ENCODE measurements at places on chromosomes 5 and 9.
A peak's percentile ranks its signal among the peaks of the same experiment; 100 is the strongest.

DNA sequence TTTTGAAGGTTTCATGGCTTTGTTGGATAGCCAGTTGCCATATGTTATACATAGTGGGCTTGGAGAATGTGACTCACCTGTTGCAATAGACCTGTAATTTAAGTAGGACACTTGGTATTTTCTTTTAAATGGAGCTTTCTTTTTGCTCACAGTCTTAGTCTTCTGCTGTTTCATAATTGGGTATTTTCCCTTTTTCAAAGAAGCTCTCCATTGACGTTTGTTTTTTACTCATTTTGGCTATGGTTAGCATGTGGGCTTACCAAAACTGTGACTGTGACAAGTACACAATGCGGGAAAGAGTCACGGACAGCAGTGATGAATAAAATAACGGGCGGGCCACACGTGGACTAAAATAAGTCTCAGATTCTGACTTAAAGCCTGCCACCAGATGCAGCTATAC is 23.2 kb upstream of the RNF20 start:
- DNase-seq = no peak

DNA sequence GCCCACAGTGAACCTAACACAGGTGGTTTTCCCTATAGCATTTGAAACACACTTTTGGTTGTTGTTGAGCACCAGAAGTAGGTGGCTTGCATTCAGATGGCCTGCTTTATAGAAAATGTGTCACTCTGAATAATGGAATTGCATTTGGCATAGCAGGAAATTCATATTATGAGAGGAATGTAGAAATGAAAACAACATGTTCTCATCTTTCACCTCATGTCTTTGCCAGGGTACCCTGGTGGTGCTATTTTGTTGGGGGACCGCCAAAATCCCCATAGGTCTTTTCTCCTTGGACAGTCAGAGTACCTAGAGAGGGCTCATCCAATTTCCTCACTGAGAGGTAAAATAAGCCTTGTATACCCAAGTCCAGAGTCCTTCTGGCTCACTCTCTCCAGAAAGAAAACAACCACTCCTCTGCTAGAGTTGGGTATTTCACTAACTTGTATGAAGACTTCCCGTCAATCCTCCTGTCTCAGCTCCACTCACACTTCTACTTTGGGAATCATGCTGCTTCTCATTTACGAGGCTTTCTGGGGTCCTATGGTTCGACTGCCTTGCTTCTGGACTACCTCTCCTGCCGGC is 67.4 kb downstream of the MRPS27 start:
- DNase-seq = no peak

DNA sequence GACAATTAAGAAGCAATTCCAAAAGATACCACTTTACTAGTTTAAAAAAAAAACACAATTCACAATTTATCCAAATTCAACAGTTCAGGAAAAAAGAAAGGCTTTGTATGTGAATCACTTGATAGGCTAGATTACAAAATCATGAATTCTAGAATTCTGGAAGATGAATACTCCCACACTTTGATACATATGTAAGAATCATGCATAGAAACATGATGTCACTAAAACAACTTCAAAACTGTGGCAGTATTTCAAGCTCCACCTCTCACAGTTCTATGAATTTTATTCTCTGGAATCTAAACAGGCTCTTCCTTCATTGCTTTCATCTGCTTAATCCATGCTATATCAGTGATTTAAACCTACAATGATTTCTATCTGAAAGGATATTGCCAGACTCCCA is 51.0 kb downstream of the GNAQ start:
- no peak for DNase-seq

- DNase-seq = peak; percentile 92
Measured at GRCh38 chr9:70418822-70419555, 4.5 kb upstream of the KLF9 start.

GRCh38 chr9:22030101-22030598 is 21.0 kb upstream of the CDKN2B start:
- DNase-seq = no peak

DNA sequence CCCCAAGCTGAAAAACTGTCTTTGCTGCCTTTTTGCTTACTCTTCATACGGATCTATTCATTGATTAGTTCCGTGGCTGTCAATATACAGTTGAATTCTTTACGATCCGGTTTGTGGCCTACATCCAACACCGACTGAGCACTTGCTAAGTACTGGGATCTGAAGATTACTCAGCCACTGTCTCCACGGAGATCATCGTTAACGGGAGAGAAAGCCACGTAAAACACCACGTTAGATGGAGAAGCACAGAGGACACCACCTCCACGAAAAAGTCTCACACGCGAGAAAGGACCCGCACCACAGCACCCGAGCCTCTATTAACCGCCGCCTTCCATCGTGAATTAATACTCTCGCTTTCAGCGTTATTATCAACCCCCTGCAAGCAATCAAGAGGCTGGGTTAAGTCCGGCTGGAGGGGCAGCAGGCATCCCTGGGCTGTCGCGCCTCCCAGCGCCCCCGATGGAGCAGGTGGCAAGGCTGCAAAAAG is 650 bp downstream of the ELP1 start:
- no peak for DNase-seq

GRCh38 chr9:92615790-92616189 is 54.1 kb downstream of the IPPK start:
- DNase-seq = no peak

GRCh38 chr5:176716320-176716719 is 69.0 kb downstream of the TSPAN17 start:
- peak; percentile 27 for DNase-seq

DNA sequence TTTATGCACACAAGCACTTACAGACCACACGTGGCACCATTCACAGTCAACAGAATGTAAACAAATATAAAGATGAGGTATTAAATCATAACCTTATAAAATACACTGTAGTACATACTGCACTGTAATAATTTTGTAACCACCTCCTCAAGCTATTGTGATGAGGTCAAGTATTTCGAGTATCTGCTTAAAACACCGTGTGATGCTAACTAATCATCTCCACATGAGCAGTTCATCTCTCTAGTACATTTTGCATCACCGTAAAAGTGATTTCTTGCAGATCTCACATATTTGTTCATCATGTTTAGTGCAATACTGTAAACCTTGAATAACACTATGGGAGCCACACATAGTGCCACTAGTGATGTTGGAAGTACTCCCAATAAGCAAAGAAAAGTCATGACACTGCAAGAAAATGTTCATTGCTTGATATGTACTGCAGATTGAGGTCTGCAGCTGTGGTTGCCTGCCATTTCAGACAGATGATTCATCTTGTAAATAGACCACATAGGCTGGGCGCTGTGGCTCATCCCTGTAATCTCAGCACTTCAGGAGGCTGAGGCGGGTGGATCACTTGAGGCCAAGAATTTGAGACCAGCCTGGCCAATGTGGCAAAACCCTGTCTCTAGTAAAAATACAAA is 44.3 kb downstream of the FOXB2 start:
- no peak for DNase-seq

DNA sequence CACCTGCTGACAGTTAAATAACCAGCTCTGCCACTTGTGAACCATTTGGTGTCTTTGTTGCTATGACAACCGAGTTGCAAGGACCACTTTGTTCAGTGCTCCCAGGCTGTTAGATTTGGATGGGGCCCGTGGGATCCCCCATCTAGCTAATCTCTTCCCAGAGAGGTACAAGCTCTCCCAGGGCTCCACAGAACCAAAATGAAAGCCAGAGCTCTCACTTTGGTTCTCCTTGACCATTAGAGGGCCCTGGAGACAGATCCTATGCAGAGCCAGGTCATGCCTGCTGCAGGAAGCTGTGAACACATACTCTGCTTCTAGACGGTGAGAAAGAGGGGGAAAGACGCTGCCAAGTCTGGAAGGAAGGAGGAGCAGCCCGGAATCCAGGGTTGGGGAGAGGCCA is 224.6 kb downstream of the GABBR2 start:
- DNase-seq = no peak

DNA sequence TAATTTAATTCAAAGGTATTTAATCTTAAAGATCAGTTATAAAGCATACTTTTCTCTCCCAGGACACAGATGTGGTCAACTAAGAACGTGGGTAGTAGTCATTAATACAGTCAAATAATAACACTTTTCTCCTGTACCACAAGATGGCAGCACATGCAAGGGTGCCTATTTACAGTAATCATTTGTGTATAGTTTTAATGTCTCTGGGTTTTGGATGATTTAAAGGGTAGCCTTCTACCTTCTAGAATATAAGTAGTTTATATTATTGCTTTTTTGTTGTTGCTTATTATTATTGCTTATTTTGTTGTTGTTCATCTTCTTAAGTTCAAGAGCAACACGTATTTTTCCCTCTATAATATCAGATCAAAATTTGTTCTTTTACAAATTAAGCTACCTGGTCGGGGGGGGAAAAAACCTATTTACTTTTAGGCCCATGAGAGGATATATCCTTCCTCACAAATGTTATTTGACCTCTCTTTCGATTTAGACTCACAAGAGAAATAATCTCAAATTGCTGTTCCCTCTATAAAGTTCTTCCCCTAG is 59.6 kb upstream of the SLC27A6 start:
- no peak for DNase-seq

- DNase-seq = no peak
Measured at GRCh38 chr5:112784726-112785125, 47.0 kb downstream of the APC start.

GRCh38 chr5:168656633-168657032 is 77.5 kb upstream of the PANK3 start:
- no peak for DNase-seq

DNA sequence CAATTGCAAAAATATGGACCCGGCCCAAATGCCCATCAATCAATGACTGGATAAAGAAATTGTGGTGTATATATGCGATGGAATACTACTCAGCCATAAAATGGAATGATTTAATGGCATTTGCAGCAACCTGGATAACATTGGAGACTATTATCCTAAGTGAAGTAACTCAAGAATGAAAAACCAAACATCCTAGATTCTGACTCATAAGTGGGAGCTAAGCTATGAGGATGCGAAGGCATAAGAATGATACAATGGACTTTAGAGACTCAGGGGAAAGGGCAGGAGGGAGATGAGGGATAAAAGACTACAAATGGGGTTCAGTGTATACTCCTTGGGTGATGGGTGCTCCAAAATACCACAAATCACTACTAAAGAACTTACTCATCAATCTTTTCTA is 247.6 kb upstream of the FBXL7 start:
- DNase-seq = no peak

DNA sequence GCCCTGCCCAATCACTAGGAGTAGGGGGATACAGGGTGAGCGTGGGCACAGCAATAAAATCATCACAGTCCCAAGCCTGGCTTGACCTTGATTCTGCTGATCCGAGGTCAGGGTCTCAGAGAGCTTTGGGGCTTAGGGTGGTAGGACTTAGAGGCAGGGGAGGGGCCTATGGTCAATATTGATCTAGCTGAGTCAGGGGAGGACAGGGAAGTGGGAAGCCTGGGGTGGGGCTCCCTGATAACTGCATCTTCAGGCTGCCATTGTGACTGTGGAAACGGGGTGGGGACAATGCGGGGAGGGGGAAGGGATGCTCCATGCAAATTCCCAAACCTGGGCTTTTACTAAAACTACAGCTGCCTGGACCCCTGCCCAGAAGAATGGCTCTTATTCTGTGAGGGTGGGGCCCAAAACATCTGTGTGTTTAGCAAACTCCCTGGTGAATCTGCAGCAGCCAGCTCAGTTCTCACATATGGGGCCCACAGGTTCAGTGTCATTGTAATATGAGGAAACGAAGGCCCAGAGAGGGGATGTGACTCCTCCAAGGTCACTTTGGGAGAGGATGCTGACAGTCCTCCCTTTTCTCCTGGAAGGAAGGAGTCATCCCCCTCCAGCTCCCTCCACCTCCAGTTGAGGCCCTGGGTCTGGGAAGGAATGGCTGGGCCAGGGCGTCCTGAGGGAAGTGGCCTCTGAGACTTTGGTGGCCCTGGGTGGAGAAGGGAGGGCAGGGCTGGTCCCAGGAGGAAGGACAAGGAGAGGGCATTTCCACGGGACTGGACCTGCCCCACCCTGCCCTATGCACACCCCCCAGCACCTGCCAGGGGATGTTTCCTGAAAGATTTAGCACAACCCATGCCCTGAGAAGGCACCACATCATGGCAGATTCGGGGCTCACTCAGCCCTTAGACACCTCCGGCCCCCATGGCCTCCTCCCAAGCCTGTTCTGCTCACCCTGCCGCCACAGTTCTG is 26.4 kb downstream of the SLC6A7 start:
- no peak for DNase-seq

GRCh38 chr5:152503206-152503605 is 98.1 kb upstream of the NMUR2 start:
- no peak for DNase-seq

- no peak for DNase-seq
Measured at GRCh38 chr9:131661568-131662288, 78.1 kb downstream of the RAPGEF1 start.

- DNase-seq = no peak
Measured at GRCh38 chr9:132955123-132955522, 10.7 kb upstream of the TSC1 start.

- no peak for DNase-seq
Measured at GRCh38 chr5:125411744-125412560, 665.5 kb upstream of the ZNF608 start.

DNA sequence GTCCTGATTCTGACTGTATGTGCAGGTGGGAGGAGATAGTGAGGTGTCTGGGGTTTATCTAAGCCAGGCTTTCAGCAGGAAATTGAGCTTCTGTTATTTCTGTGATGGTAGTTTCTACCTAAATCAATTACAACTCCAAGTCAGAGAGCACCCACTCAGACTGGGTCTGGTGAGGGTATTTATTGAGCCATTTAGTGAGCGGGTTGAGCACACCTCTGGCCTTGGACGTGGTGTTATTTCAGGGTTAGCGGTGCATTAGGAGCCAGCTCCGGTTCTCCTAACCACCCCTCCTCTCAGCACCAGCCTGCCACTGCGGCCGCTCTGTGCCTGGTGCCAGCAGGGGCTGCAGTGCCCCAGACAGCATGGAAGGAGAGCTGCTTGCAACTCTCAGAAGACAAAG is 238.9 kb downstream of the CACNA1B start:
- DNase-seq = no peak

DNA sequence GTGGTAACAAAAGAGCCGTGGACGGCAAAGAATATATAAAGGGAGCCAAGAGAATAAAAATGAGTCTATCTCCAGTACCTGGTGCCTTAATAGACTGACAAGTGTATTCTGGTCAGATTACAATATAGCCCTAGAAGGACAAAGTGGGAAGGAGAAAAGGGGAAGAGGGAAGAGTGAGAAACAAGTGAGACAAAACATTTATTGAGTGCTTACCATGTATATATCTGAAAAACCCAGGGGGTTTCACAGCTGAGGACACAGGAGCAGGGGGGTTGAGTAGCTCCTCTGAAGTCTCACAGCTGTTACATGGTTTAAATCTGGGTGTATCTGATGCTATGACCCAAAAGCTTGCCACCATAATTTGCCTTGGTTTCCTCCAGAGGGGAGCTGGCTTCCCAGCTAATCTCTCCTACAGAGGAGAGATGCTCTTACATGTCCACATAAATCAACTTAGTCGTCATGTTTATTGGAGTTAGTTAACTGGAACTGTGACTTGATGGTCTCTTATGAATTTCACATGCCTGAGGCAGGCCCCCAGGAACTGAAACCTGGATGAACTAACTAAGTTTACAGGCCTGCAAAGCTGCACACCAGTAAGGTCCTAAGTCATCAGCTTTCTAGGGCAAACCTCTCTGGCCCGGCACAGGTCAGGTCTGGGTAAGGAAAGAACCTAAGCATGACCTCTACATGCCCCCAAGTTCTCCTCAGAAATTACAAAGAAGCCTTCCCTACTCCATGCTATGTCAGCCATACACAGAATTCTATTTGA is 15.5 kb downstream of the SIL1 start:
- DNase-seq = no peak

- no peak for DNase-seq
Measured at GRCh38 chr9:91948597-91949391, 1.2 kb downstream of the ROR2 start.

All from omental fat pad (tissue), 4 donors.